Omental fat pad (tissue), 4 donors: ENCODE measurements at places on chromosomes 7 and 10.

GRCh38 chr10:117417196-117417595 is 42.0 kb upstream of the PDZD8 start:
- DNase-seq, result no peak

GRCh38 chr10:130300608-130301020 is 164.4 kb downstream of the GLRX3 start:
- no peak for DNase-seq

- DNase-seq, result no peak
Observed at GRCh38 chr10:34343764-34344163, 471.3 kb downstream of the PARD3 start.

- no peak for DNase-seq
Observed at GRCh38 chr10:22464966-22465629, 119.8 kb downstream of the SPAG6 start.

DNA sequence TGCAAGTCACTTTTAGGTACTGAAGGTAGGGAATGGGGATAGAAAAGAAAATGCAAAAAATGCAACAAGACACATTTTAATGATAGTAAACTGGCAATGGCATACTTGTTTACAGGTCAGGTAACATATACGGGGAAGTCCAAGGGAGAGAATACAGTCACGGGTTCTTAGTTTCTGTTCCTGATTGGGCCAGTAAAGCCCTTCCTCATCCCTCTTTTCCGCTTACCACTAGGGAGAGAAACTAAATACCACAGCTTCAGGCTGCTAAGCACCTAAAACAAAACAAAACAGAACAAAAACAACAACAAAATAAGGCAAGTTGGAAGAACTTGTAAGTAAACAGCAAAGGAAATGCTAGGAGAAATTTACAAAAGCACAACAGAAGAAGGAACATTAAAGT is 65.2 kb upstream of the OGDHL start:
- no peak for DNase-seq

DNA sequence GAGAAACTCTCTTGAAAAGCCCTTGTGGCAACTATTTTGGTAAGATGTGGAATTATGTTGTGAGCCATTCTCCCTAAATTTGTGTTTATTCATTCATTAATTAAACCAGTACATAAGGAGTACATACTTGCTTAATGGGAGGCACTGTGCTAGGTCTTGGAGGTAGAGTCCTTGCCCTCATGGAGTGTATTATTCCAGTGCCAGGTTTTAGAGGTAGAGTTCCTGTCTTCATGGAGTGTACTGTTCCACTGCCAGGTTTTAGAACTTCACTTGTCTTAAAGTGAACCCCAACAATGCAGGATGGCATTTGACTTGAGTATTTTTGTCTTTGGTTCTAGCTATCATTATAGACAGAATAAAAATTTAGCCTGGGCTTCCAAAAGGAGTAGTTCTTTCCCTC is 8.8 kb downstream of the MXI1 start:
- no peak for DNase-seq

DNA sequence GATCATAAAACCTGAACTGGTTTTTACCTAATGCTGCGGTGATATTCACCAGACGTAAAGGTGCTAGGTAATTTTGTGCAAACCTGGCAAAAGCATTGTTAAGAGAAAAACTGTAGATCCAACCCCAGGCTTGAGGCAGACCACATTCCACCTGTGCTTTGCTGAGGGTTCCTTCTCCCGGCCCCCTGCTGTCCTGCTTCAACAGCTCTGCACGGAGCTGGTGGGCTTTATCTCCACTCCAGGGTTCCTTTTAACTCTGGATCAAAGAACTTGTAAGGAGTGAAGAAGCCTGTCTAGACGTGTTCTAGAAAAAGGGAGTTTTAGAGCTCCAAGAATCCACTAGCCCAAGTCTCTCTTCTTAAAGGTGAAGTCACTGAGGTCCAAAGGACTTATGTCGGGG is 87.5 kb upstream of the NMT2 start:
- DNase-seq, result no peak

DNA sequence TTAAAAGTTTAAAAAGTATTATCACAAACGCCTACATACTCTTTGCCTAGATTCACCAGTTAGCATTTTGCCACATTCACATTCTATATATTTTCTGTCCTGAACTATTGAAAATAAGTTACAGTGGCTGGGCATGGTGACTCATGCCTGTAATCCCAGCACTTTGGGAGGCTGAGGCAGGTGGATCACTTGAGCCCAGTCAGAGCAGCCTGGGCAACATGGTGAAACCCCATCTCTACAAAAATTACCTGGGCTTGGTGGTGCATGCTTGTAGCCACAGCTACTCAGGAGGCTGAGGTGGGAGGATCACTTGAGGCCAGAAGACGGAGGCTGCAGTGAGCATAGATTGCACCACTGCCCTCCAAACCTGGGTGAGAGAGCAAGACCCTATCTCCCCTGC is 5.3 kb downstream of the ARPC1A start:
- DNase-seq, result no peak

- no peak for DNase-seq
Observed at GRCh38 chr10:104527013-104527412, 114.1 kb upstream of the SORCS3 start.

DNA sequence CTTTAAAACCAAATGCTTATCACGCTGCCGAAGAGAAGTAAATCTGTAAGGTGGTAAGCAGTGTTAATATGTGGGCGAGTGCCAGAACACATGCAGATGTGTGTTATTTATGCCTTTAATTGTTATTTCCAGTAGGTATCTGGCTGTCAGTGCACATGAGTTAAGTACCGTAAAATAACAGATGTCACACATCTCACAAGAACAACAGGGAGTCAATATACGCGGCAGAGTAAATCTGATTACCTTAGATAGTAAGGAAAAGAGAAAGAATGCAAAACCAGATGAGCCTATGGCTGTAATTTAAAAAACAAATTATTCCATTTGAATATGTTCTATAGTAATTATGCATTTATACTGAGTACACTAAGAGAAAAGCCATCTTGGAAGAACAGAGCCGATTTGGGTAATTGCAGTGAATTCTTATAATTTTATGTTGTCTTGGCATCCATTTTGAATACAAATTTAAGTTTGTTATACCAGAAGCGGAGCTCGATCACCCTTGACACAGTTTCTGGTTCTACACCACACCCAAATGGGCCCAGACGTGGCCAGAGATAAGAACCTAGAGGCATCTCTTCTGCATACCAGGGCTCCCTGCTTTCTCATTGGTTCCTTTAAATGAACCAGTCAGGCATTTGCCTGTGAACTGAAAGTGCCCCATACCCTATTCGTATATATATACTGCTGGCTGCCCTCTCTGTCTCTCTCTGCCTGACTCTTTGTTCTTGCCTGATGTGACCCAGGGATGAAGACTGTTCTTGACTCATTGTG is 34.8 kb downstream of the DNAJB9 start:
- no peak for DNase-seq

DNA sequence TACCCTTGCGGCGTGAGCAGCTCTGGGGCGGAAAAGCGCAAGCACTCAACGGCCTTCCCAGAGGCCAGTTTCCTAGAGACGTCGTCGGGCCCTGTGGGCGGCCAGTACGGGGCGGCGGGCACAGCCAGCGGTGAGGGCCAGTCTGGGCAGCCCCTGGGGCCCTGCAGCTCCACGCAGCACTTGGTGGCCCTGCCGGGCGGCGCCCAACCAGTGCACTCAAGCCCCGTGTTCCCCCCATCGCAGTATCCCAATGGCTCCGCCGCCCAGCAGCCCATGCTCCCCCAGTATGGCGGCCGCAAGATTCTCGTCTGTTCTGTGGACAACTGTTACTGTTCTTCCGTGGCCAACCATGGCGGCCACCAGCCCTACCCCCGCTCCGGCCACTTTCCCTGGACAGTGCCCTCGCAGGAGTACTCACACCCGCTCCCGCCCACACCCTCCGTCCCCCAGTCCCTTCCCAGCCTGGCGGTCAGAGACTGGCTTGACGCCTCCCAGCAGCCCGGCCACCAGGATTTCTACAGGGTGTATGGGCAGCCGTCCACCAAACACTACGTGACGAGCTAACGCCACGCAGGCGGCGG is 12.6 kb downstream of the TRIM8 start:
- DNase-seq, result no peak

DNA sequence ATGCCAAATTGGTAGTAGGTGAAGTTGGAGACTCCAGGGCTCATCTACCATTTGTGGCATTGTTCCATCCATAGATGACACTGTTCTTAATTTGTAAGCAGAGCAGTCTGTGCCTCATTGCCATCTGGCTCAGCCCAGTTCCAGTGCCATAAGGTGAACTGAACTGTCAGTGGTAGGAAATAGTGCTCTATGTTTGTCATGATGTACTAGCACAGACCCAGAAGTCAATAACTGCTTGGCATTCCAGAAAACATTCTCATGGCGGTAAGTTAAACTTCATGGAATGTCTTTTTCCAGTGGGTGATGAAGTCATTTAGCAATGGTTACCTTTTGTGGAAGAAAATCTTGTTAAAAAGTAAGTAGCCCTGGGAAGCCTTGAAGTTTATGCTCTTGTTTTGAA is 302.7 kb downstream of the SUGCT start:
- DNase-seq, result no peak

DNA sequence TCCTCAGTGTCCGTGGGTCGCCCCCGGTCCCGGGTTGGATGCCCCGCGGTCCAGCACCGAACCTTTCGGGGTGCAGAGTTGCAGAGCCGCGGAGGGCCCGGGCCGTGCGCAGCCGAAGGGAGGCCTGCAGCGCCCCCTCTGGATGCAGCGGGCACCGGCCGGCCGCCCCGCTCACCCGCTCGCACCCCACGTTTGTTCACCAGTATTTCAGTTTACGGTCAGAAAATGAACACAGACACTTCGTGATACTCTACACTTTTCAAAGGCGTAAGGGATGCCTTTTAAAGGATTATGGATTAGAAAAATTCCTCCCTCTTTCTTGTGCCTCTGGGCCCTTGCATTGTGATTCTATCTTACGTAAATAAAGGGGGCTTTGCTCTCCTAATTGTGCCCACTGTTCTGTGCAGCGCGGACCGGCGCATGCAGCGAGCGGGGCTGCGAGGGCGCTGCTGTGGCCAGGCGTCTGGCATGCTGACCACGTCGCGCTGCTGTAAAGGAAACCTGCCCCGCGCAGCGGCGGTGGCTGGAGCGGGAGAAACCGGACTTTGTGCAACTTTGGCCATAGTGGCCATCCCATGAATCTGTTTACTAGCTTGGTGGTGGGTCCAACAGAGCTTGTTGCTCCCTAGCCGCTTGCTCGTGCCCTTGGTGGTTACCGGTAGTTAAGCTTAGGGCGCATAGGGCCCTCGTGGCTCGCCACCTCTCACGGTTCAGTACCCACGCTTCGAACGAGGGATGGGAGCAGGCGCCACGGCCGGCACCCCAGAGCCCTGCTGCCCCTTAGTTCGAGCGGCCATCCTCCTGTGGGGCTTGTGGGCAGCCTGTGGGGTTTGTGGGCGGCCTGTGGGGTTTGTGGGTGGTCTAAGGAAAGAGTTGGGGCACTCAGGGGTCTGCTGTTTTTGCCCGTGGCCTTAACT is 739 bp upstream of the MEST start:
- DNase-seq, result no peak

GRCh38 chr7:47435889-47436312 is 146.0 kb downstream of the TNS3 start:
- DNase-seq, result peak; percentile 19

GRCh38 chr7:130476297-130477150 is 15.4 kb upstream of the MEST start:
- DNase-seq, result no peak

DNA sequence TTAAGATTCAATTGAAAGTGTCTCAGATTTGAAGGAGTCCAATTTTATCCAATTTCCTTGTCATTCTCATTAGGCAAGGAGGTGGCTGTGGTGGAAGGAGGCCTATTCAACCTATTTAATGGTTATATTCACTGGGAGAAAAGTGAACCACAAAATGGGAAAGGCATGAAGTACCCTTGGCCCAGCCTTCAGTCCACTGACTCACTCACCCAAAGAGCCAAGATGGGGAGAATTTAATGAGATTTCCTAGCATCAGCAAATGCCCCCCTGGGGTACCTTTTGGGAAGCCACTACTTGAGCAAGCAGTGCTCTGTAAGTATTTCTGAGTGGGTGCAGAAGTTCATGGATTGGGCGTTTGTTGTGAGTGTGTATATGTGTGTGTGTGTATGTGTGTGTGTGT is 144.1 kb downstream of the NRP1 start:
- no peak for DNase-seq

DNA sequence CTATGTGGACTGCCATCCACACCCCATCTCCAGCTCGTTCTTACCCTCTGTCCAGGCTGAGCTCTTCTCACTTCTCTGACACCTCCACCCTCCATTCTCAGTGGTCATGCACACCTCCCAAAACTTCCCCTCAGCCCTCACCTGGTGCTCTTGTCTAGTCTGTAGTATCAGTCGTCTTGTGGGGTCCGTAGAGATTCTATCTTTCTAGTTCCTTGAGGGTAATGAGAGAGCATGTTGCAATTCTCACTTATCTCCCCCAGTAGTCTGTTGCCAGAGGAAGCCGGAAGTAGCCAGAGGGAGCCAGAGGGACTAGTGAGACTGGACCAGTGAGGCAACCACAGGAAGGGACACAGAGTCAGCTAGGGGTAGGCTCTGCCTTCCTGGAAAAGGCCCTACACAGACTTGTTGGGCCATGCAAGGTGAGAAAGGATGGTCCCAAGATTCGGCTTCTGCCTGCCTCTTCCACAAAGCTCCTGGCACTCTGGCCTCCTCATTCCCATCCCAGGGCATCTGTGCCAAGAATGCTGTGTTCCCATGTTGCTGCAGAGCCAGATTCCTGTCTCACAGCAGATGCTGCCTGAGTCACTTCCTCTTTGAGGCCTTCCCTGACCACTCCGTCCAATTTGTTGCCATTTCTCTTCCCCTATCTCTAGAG is 50.6 kb upstream of the DUSP5 start:
- no peak for DNase-seq

DNA sequence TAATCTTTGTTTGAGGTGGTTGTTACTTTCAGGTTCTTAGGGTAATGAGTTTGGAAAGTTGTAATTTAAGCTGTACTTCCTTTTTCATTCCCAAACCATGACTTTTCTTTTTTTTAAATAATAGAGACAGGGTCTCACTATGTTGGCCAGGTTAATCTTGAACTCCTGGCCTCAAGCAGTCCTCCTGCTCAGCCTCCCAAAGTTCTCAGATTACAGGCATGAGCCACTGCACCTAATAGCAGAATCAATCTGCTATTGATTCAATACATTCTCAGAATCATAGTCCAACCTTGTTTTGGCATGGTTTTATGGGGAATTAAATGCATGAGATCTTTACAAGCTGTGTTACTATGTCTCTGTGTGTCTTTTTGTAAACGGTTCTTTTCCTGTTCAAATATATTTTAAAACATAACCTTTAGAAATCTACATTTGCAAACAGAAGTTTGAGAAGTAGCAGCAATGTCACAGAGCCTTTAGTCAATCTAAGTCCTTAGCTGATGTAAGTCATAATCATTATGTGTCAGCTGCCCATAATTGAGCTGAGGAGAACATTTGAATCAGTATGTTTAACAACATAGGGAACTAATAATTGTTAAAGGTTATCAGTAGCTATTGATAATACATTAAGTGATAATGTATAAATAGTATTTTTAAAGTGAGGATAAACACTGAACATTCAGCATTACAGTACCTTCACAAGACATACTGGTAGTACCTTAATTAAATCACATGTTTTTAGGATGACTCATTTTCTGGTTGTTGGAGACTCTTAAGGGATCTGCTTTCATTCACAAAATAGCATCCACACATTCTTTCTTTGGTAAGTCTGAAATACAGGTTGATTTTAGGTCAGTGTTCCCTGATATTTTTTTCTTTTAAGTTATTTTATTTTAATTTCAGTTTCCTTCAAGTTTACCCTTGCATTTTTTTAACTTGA is 8.8 kb downstream of the INPP5F start:
- DNase-seq, result no peak

GRCh38 chr10:24114556-24114955 is 94.4 kb upstream of the KIAA1217 start:
- no peak for DNase-seq
